NCI-H1048 (cell line): ENCODE measurements at places on chromosomes 16 and 17.

- DNase-seq = no peak
Observed at GRCh38 chr17:73958453-73958852, 245.0 kb upstream of the RPL38 start.

DNA sequence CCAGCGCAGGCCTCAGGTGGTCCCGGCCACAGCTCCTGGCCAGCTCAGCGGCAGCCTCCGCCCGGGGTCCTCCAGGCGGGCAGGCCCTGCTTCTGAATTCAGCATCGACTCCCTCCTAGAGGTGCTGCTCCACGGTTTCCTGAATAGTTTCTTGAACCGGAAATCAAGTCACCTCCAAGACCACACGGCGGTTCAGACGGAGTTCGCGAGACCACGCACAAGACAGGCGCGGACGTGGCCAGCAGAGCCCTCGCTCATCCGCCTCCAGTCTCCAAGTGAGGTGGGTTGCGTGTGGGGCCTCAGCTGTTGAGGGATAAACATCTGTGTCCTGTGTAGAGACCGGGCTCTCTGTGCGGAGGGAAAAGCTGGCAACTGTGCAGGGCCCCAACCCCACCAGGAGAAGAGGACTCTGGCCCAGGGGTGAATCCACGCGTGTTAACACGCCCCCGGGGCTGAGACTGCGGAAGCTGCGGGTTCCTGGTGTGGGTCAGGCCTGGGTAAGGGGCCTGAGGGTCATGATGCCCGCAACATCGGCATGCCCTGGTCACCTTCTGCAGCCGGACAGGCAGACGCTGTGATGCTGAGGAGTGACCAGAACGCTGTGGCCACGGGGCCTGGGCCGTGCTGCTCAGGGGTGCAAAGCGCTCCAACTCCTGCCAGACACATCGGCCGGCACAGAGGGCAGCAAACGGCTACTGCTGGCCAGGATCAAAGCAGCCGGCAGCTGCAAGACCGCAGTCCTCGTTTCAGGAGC lies 55.0 kb upstream of the METRNL start:
- no peak for DNase-seq

GRCh38 chr17:9179602-9180001 lies 158.3 kb downstream of the NTN1 start:
- no peak for DNase-seq

GRCh38 chr16:81714583-81714982 lies 64.5 kb upstream of the PLCG2 start:
- no peak for DNase-seq
